Activated naive CD4-positive, alpha-beta T cell (primary cell): ENCODE measurements at places on chromosomes 7 and 10.

DNA sequence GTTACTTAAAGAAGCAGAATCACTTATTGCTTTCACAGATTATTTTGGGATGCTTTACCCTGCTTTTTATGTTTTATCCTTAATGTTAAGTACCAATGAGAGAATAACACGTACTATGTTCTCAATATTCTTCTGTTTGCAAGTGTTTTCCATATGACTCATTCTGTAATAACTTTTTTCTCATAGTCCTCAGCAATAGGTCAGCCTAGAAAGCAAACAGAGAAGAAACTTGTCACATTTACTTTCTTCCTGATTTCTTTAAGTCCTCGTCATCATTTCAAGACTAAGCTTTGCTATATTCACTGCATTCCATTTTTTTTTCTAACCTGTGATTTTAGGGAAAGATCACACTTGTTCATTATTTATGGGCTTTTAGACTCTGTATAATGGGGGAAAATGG lies 6.8 kb upstream of the AGR2 start:
- no peak for DNase-seq

GRCh38 chr7:155814316-155815276 lies 2.3 kb upstream of the SHH start:
- DNase-seq, result no peak

DNA sequence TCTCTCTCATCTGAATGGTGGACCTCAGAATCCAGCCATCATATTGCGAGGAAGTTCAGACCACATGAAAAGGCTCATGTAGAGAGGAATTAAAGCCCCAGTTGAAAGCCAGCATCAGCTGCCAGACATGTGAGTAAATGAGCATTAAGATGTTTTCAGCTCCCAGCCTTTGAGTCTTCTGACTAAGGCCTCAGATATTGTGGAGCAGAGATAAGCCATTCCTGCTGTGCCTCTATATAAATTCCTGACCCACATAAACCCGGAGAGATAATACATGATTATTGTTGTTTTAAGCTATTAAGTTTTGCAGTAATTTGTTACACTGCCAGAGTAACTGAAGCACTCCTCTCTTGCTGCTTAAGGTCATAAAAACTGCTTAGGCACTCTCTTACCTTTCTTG lies 14.6 kb downstream of the FAM149B1 start:
- no peak for DNase-seq

GRCh38 chr10:101453791-101454718 lies 100.1 kb downstream of the BTRC start:
- no peak for DNase-seq

GRCh38 chr10:121081306-121081705 lies 230.1 kb downstream of the WDR11 start:
- DNase-seq, result no peak
